Activated T-cell treated with anti-CD3 and anti-CD28 coated beads, Interleukin-2, amount 50 U/mL, for 48 hours (primary cell): ENCODE measurements at places on chromosomes 1 and 21.

- DNase-seq, result no peak
These were observed 23.3 kb downstream of the NAV1 start for GRCh38 chr1:201562257-201562656.

DNA sequence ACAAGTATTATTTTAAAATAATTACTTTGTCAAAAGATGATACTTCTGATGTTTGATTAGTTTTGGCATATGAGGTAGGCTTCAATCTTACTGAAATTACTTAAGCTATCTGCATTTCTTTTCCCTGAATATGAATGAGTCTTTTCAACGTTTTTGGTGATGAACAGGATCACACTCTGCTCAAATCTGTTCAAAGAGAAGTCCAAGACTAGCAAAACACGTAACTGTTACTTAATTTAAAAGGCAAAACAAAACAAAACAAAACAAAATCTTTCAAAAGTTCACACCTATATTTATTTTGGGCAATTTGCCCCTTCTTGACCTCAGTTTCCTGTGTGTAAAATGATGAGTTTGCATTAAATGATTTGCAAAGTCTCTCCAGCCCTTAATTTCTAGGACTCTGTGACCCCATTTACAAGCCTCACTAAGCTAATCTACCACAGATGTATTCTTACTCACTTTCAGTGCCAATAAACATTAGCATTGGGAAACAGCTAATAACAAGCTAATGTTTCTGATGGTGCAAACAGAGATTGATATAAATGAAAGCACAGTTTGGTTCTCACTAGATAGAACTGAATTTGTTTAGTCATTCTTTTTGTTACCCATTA is 865.4 kb downstream of the LTN1 start:
- DNase-seq, result no peak

GRCh38 chr1:112445596-112445995 is 49.6 kb downstream of the CTTNBP2NL start:
- DNase-seq, result no peak

- no peak for DNase-seq
These were observed 4.0 kb downstream of the EPS8L3 start for GRCh38 chr1:109759513-109760334.

DNA sequence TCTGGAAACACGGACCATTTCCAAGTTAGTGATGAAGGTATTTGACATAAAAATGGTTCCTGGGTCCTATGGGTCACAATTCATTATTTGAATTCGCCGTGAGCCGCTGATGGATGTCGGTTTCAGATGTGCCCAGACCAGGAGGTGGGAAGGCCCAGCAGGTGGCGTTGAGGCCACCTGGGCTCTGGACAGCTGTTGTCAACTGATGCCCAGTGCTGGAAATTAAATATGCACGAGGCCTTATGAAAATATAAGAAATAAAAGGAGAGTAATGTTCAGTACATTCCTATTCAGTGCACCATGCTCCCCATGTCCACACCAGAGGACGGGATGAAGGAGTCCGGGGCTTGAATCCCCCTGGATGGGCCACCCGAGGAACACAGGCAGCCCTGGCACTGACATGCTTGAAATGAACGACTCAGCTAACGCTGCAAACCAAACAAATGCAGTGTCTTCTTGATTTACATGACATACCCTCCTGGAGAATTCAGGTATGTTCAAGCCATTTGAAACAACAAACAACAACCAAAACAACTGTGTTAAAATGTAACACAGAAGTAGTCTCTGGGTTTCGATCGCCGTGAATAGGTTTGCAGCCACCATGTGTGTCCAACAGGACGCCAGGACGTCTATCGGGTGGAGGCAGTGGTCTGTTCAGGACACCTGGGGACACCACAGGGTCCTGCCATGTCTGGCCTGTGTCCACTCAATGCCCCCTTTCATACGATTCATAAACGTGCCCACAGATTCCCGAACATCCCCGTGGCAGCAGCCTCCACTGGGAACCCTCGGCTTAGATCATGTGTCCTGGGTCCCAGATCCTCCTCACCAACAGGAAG is 6.1 kb downstream of the TFF3 start:
- DNase-seq, result no peak

GRCh38 chr1:77742011-77742555 is 17.6 kb downstream of the USP33 start:
- DNase-seq, result no peak

DNA sequence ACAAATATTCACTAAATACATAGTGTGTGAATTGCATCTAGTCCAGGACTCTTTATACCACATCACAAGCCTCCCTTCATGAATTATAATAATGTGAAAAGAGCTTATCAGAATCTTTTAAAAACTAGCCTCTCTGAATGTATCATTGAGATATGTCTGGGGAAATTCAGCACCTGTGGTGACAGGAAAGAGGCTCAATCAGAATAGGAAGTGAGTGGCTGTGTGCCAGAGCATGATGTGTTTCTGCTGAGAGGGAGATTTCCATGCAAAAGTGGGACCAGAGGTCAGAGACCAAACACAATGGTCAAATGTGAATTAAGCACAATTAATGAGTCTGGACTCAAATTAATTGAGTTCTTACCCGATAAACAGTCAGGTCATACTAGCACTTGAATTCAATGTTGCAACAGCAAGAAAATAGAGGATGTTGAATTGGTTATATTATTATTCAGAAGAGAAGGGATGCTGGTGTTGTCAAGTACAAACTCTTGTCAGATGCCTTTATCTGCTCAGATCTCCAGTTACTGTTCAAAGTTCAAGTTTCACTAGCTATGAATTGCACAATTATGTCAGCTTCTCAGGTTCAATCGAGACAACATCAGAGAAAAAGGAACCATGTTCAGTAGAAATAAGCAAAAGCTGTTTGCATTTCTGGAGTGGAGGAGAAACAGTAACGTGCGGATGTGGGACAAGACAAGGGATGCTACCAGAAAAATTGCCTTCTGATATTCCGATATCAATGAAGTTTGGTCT is 226.2 kb downstream of the ZNF326 start:
- DNase-seq, result no peak
